ENCODE measurements at places on chromosomes 7 and 10.
A peak's percentile ranks its signal among the peaks of the same experiment; 100 is the strongest.

GRCh38 chr10:124016804-124017375, 76.5 kb downstream of the CHST15 start:
- DNase-seq, result no peak

GRCh38 chr7:44220358-44221112, 19.8 kb downstream of the YKT6 start:
- DNase-seq, result no peak

DNA sequence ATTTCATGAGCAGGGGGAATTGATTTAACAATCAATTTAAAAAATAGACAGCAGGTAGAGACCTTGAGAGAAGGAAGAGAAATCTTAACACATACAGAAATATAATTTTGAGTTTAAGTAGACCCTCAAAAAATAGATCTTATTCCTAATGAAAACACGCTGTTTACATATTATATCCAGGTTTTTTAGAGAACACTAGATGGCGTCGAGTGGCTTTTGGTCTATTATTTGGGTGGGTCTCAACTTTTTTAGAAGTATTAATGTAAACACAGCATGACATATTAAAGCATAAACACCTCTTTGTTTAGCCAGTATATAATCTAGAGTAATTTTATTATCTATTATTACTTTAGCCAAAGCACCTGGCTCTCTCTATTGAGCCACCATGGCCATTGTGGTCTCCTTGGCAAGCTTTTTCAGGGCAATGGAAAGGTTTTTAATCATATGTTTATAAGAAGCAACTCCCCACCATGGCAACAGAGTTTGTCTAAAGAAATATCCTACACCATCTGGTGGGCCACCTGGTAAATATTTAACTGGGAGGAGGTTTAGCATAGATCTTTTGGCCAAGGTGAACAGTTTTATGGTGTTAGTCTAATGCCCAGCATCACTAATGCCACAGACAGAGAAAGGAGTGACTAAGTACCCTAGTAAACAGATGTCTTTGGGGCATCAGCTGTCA, 59.7 kb upstream of the PRSS1 start:
- DNase-seq, result no peak

DNA sequence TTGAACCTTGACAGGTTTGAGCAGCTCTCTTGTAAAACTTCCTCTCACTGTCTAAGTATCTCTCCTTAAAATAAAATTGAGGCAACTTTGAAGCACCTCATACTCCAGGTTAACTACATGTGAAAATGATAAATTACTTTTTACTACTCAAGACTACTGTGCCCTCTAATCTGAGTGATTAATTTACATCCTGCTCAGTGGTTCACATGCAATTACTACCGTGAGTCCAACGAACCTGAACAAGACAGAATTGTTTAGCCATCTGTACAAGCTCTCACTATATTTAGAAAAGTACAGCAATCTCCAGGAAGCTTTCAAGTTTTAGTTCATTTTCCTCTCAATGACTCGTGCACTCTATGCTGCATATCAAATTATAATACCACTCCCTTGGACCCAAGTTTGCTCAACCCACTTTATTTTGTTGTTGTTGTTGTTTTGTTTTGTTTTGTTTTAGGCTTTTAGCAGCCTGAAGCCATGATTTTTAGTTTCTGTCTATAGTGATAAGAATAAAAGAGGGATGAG, 21.2 kb downstream of the PDE1C start:
- peak; percentile 40 for DNase-seq

- DNase-seq, result no peak
These were observed 197.2 kb downstream of the REEP3 start for GRCh38 chr10:63718421-63718820.

GRCh38 chr10:77949167-77949566, 22.6 kb upstream of the DLG5 start:
- DNase-seq, result peak; percentile 93

GRCh38 chr10:101080933-101081931, 19.4 kb downstream of the KAZALD1 start:
- peak; percentile 17 for DNase-seq

DNA sequence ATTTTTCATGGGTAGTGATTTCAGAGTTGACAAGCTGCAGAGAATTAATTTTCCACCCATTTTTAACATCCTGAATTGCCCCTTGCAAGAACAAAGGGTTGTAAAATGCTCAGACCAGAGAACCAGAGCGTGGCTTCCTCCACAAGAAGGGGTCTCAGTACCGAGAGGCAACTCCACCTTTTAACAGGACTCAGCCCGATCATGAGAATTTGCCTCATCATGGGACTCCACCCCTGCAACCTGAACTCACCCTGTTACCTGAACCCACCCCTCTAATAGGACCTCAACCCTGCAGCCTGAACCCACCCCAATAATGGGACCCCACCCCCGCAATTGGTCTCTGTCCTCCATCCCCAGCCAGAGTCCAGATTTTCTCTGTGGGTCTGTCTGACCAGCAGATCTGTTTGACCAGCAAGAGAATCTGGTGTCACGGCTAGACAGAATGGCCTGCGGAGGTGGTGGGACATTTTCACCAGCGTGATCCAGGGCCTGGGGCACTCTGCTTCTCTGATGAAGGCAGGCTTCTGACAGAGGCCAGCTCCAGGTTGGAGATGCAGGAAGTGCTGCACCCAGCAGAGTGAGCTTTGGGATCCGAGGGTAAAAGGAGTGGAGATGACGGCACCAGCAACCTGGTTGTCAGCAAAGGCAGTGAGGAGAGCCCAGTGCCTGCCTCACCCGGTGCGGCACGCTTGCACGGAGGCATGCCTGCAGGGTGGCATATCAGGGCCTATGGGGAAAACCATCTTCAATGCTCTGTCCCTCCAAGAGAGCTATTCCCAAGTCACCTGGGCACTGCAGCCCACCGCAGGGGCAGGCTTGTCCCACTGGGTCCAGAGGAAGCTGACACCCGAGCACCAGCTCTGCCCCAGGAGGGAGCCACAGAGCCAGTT, 136.6 kb downstream of the TCERG1L start:
- no peak for DNase-seq

- no peak for DNase-seq
These were observed 90.7 kb downstream of the MKI67 start for GRCh38 chr10:128035557-128035973.
